Activated effector memory CD4-positive, alpha-beta T cell treated with anti-CD3 and anti-CD28 coated beads, Interleukin-2, amount 50 U/mL, for 16 hours (primary cell): ENCODE measurements at places on chromosomes 12 and 14.

GRCh38 chr12:65200007-65200665, 30.8 kb downstream of the LEMD3 start:
- no peak for DNase-seq

DNA sequence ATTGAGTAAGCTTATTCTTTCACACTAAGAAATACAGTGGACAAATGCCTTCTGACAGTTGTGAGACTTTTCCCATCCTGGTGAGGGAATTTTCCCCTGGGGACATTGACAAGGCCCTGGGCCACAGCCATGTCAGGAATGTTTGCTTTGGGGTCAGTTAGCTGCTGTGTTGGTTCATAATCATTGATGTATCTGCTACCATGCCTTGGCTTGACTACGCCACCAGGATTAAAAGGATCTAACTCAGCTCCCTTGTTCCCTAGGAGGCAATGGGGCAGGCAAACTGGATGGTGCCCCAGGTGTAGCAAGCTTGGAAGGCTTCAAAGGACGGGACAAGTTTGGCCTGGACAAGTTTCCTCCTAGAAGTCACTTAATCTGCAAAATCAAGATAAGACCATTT, 3.1 kb upstream of the CCDC88C start:
- DNase-seq = no peak

DNA sequence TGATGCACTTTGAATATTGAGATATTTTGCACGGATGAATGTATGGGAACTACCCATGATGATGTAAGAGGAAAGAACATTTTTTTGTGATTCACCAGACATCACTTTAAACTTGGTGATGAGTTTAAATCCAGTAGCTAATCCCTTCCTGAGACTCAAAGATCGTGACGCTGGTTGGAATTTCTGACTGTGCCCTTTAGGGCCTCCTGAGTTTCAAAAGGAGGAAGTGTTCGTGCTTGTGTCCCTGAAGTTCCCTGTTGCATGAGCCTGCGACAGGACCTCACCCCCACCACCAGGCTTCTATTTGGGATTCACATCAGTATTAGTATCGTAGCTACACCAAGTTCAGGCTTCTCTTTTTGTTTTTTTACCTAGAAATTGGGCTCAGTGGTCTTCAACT, 18.6 kb upstream of the RIN3 start:
- no peak for DNase-seq

GRCh38 chr12:54296393-54297099, 4.3 kb downstream of the NFE2 start:
- no peak for DNase-seq

DNA sequence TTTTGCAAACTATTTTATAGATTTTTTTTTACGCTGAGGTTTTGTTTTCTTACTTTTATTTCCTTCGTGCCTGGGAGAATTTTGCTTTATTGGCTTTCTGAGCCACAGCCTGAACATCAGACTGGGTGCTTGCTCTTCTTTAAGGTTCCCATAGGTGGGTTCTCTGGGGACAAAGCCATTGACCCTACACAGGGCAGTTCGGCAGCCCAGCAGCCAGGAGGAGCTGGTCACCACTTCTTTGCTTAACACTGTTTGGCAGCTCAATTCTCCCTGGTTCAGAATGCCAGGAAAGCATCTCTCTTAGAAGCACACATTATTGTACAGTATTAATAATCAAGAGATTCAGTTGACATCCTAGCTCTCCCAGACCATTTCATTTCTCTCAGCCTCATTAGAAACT, 140.8 kb upstream of the NEDD1 start:
- DNase-seq = no peak

DNA sequence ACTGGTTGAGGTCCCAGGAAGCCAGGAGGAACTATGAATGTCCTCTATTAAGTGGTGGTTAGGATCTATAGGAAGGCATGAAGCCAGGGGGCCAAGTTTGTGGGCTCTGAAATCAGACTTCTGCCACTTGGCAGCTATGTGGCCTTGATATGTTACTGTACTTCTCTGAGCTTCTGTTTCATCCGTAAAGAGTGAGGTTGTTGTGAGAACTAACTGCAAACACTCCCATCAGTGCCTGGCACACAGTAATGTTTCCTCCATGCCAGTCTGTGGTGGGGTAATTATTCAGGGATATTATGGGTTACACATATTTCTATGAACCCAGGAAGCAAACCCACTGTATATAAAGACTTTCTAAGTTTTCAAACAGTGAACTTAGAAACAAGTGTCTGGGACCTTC, 57.4 kb downstream of the PLXNC1 start:
- no peak for DNase-seq

DNA sequence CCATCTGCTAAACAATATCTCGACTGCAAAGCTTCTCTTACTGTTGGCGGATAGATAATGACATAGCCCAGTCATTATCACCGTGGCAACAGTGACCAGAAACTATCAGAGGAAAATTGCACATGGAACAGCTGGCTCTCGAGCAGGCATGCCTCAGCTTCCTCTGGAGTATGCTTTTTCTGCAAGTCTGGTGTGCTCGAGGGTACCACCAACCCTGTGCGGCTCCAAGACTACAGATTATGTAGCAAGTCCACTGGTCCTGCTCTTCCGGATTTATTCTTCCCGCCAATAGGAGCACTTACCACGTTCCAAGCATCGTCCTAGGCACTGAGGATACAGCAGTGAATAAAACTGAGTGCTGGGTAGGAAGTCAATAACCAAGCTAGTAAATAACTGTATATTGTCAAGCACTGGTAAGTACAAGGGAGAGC, 1.4 kb upstream of the GLRX5 start:
- no peak for DNase-seq
